ENCODE measurements at places on chromosomes 3 and 15.

DNA sequence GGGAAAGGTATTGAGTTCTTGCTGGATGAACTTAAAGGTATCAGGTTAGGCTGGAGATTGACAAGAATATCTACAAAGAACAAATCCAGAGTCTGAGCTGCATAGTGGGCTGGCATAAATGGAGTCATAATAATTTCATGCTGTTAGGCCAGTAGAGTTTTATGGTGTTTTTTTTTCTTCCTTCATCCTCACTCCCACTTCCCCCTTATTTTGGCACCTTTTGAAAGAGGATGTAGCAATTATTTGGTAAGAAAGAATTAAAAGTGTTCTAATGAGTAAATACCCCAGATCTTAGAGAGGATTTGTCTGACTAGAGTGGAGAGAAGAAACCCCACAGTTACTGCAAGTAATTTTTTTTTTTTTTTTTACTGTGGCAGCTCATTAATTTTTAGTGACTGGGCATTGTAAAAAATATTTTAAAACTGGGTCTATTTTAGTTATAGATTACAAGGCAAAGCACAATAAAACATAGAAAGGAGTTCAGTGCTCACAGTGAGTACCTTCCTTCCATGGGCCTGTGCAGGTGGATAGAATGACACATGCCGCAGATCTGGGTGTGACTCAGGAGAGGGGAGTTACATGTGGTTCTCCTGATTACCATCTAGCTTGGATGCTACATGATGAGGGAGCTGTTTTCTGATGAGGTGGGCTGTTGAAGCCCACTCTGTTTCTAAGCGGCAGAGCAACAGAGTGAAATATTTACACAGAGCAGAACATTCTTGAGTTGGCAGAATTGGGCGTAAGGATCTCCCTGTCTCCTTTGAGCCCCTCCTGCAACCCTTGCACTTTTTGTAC lies 5.3 kb downstream of the EDEM1 start:
- peak; percentile 44 for DNase-seq

- no peak for DNase-seq
These were observed 8.0 kb downstream of the DYNC1LI1 start for GRCh38 chr3:32562640-32563039.

DNA sequence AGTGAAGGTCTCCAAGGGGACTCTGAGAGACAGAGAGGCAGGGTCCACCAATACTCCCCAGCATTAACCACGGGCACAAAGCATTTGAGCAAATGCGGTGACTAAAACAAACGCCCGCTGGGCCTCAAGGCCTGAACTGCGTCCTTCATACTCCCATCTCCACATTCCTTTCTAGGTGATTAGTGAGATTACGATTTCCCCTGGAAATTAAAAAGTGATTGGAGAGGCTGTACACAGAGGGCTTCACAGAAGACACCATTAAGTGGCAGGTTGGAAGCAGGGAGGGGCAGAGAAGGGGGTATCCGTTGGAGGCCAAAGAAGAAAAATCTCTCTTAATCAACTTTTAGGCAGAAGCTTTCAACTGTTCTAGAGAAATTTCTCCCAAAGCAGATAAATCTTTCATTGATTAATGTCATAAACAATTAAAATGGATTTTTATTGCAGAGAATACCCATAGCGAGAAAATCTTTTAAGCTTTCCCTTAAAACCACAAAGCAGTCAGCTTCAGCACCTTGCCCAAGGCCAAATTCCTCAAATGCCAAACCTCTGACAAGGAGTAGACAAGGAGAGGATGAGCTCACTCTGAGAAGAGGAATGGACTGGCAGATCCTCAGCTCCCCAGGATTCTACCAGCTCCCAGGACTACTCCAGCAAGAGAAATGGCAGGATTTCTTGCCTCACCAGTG lies 38.2 kb downstream of the MB21D2 start:
- DNase-seq = no peak

DNA sequence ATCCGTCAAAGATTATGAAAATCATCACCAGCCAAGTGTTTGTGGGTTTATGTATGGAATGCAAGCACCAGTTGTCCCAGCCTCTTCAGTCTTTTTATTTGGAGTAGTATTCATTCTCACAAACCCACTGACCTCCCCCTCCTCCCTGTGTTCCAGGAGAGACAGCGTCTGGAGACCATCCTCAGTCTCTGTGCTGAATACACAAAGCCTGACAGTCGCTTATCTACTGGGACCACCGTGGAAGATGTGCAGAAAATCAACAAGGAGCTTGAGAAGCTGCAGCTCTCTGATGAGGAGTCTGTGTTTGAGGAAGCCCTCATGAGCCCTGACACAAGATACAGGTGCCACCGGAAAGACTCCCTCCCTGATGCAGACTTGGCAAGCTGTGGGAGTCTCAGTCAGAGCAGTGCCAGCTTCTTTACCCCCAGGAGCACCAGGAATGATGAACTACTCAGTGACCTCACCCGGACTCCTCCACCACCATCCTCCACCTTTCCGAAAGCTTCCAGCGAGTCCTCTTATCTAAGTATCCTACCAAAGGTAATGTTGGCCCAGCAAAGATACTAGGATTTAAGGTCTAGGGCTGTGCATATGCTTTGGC lies 54.2 kb downstream of the PHLDB2 start:
- no peak for DNase-seq

DNA sequence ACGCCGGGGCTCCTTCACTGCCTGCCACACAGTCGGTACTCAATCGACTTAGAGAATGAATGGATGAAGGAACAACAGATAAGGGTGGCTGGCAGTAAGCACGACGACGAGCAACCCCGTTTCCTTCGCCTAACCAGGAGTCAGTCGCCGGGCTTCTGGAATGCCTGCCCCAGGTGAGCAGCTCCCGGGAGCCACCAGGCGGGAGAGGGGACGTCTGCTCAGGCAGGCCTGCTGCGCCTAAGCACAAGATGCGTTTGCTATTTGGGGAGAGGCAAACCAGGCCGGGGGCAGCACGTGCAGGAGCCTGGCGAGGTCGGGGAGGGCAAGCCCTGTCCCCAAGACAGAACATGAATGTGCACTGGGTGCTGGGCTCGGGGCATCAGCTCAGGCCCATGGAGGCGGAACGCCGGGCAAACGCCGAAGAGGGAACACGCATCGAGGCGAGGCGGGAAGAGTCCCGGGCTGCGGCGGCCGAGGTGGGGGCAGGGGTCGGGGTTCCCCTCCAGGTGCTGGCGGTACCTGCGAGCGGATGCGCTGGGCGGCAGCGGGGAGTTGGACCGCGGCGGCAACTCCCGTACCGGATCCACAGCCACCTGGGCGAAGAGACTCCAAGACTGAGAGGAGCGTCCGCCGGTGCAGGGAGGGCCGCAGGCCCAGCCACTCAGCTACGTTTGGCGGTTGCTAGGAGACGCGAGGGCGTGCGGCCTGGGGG lies at the start of gene CFAP92:
Gene CFAP92, minus strand, starts transcription at position 616 of the 712 bp plus-strand sequence. CDS start 772 bp downstream, outside the sequence.
- no peak for DNase-seq

- DNase-seq = no peak
These were observed 19.5 kb downstream of the SLC7A14 start for GRCh38 chr3:170566413-170566812.

DNA sequence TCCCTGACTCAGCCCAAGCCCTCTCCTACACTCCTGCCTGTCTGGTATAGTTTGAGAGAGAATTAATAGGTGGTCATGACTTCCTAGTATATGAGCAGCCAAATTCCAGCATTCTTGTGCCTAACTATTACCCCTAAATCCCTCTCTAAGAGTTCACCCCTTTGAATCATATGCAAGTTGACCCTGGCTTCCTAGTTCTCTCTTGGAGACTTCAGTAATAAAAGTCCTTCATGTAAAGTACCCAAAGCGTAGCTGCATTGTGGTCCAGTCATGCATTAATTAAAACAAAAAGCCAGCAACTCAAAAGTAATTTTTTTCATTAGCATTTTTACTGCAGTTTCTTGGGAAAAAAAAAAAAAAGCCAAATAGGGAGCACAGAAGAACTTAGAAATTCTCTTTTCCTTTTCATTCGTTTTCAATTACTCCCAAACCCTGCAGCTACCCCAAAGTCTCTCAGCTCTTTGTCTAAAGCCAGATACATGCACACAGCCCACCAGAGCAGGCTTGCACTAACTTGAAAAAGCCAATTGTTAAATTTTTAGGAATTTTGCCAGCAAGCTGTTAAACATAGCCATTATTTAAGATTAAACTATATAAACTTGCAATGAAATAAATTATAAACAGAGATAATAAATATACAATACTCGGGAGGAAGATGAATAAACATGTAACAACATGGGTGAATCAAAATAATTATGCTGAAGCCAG lies 50.1 kb upstream of the STT3B start:
- no peak for DNase-seq

GRCh38 chr3:35335703-35336102 lies 303.6 kb upstream of the ARPP21 start:
- no peak for DNase-seq

GRCh38 chr15:78050826-78051225 lies 26.7 kb downstream of the TBC1D2B start:
- DNase-seq = peak; percentile 46

- peak; percentile 37 for DNase-seq
These were observed 40.1 kb downstream of the CDCP1 start for GRCh38 chr3:45105855-45106671.

- DNase-seq = no peak
These were observed 1082.6 kb upstream of the EPHA6 start for GRCh38 chr3:95731753-95732152.

GRCh38 chr15:25897658-25898057 lies 34.5 kb upstream of the ATP10A start:
- DNase-seq = no peak

DNA sequence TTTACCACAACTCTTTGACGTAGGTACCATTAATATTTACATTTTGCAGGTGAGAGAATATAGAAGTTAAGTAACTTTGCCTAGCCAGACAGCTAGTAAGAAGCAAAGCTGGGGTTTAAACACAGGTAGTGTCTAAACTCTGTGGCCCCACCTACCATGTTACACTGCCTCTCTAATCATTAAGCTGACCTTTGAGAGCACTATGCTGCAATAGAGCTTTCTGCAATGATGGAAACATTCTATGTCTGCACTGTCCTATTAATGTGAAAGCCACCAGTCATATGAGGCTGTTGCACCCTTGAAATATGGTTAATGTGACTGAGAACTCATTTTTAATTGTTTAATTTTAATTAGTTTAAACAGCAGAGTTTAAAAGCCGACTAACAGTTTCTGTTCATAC lies 6.3 kb upstream of the RARB start:
- no peak for DNase-seq

DNA sequence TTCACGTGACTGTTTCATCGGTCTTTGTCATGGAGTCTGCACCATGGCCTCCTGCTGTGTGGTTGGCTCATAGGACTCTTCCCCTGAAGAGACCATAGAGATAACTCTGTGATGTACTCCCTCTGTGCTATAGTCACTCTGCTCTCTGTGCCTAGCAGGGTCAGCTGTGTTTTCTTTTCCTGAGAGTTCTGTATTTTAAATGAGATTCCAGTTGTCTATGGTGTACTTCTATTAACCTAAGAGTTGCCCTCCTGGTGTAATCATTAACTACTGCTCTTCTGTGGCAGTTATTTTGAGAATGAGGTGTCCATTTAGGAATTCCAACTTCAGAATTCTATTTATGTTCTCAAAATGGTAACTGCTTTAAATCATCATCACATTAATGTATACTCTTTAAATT lies 114.5 kb upstream of the ARPP21 start:
- no peak for DNase-seq

- DNase-seq = no peak
These were observed 16.6 kb downstream of the SEMA3F start for GRCh38 chr3:50171540-50172301.

DNA sequence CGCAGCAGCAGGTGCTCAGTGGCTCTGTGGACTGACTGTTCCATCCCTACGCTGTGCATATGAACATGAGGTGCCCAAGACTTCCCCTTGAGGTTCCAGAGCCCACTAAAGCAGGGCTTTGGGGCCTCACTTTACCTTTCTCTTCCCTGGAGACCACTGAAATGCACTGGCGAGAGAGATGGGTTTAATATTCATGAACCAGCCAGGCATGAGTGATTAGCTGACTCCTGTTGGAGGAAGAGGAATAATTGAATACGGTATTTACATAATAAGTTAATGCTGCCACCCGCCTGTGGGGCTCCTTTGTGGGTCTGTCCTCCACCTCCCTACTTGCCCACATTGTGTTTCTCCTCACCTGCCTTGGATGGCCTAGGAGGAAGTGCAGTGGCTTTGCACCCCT lies 263.4 kb downstream of the TLE3 start:
- no peak for DNase-seq

- no peak for DNase-seq
These were observed 238.0 kb downstream of the SHOX2 start for GRCh38 chr3:157868196-157868595.

DNA sequence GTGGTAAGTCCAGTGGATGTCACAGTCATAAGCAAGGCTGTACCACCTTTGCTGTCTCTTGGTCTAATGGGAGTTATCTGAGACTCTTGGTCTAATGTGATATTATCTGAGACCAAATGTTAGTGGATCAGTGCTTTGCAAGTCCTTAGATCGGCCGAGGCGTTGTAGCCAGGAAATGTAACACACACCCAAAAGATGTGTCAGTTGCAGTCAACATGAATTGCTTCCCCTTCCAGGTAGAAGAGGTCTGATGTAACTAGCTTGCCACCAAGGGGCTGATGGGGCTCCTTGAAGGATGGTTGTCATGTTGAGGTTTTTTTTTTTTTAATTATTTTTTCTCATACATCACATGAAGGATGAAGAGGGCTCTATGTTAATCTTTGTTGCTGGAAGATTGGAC lies 45.4 kb upstream of the RAF1 start:
- DNase-seq = no peak

DNA sequence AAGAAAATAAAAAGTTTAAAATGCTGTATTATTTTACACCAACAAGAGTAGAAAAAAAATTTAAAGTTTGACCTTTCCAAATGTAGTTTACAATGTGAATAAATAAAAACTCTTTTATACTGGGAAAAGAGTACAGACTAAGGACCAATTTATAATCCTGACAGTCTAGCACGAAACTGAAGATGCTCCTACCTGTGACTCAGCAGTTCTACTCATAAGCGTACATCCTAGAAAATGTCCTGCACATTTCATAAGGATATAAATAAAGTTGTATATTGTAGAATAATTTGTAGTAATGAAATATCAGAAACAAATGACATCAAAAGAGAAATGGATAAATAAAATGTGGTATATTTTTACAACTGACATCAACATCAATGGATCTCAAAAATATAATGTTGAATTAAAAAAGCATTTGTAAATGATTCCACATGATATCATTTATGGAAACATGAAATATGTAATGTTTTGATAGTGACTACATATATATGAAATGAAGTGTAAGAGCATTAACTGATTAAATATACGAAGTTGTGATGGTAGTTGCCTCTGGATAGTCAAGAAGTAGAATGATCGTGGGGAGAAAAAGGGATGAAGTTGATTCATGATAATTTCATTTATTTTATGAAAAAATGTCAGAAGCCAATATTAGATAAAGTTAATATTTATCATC lies 161.3 kb upstream of the CBLB start:
- no peak for DNase-seq

Measured in GF-D8 (cell line).